ENCODE measurements at places on chromosomes 2 and 18. TPM values are rescaled to one million over a fixed set of nuclear protein-coding genes. Genes with fewer than 3 reads are reported as not detected.
A peak's percentile ranks its signal among the peaks of the same experiment; 100 is the strongest.

DNA sequence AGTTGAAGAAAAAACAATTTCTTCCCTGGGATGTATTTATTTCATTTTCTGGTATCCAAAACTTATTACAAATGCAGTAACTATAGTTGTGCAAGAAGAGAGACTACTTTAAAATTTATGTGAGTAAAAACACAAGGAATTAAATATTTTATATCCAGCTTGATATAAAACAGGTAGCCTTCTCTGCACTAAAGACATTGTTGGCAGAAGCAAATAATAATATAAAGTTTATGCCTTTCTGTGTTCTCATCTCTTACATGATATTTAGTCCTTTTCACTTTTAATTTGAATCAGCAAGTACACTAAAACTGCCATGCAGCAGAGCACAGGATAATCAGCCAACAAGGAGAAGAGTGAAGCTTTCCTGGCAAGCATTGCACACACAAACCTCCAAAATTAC, 352.7 kb downstream of the ARL6IP6 start:
- no peak for DNase-seq

Gene MYO5B
- 0.16 TPM for total RNA-seq

- no peak for DNase-seq
These were observed 13.5 kb downstream of the AGFG1 start for GRCh38 chr2:227485429-227485828.

DNA sequence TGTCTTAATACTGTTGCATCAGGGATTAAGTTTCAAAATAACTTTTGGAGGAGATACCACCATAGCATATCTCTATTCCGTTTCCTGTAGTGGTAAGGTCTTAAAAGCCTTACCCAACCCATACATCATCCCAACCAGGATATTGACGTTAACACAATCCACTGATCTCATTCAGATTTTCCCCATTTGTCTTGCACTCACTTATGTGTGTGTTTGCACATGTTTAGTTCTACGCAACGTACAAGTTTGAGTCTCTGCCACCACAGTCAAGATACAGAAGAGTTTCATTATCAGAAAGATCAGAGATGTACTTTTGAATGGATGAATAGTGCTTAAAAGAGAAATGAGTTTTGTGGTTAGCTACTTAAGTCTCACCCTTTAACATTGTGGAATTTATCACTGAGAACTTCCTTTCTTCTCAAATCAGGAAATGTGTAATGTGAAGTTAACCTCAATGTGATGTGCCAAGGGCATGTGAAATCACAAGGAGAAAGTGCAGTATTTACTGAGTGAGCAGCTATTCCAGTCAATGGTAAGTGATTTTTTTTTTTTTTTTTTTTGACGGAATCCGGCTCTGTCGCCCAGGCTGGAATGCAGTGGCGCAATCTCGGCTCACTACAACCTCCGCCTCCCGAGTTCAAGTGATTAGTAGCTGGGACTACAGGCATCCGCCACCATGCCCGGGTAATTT, 69.2 kb upstream of the EPHA4 start:
- DNase-seq: peak; percentile 8

GRCh38 chr18:61992285-61992684, 99.5 kb upstream of the RNF152 start:
- DNase-seq: peak; percentile 85

DNA sequence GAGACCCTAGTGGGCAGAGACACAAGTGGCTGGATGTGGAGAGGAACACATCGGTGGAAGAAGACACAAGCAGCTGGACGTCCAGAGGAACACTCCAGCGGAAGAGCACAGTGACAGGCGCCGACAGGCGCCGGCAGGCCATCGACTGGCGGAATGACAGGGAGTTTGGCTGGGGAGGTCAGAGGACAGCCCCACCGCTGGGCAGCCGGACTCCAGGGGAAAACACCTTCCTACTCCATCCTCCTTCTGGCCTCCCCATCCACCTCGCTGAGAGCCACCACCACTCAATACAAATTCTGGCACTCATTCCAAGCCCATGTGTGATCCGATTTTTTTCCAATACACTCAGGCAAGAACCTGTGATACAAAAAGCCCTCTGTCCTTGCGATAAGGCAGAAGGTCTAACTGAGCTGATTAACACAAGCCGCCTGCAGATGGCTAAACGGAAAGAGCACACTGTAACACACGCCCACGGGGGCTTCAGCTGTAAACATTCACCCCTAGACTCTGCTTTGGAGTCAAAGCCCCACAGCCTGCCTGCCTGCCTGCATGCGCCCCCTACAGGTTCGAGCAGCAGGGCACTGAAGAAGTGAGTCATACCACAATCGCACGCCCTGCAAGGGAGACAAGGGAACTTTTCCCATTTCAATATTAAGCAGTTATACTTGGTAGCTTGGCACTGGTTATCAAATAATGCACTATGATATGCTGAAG, 50.2 kb upstream of the LRP1B start:
- no peak for DNase-seq

Gene NAT8
- not detected for total RNA-seq

DNA sequence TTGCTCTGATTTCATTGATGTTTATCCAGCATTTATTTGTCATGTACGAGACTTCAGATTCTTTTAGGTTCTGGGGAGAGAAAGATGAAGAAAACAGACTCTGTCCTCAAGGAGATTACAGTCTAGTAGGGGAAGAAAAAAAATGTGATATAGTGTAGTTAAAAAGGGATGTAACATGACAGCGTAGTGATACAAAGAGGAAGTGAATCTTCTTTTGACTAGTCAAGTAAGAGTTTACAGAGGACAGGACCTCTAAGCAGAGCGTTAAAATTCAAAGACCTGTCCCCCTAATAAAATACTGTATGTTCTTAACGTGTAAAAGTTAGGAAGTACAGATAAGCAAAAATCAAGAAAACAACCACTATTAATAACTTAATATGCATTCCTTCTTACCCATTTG, 47.7 kb downstream of the NCOA1 start:
- DNase-seq: no peak

DNA sequence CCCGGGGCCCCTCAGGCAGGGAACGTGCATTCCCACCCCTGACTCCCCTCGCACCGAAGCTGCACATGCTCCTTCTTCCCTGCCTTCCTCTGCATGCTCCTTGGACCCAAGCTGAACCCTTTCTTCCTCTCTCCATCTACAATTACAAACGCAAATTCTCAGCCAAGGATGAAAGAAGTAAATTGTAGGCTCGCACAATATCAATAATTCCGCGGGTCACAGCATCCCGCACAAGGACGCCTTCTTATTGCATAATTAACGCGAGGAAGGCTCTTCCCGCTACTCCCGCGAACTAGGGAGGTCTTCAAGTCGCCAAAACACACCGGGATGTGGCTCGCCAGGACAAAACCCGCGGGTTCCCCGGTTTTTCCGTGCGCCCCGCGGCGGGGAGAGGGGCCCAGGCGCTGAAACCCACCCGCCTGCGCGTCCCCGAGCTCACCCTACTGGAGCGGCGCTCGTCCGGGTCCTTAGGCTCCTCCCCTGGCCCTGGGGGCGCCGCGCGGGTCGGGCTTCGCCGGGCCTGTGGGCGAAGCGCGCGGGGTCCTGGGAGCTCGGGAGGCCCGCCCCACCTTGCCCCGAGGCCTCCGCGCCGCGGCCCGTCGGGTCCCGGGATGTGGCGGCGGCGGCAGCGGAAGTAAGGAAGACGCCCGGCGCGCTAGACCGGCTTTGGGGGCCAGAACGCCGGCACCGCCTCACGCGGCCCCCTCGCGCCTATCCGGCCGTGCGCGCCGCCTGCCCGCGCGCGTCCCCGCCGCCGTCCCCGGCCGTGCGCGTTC, at the start of gene CHST10:
CHST10 (minus strand) TSS at position 734 of the 776 bp plus-strand sequence. CDS start 10,993 bp downstream, outside the sequence.
- peak; percentile 40 for DNase-seq

DNA sequence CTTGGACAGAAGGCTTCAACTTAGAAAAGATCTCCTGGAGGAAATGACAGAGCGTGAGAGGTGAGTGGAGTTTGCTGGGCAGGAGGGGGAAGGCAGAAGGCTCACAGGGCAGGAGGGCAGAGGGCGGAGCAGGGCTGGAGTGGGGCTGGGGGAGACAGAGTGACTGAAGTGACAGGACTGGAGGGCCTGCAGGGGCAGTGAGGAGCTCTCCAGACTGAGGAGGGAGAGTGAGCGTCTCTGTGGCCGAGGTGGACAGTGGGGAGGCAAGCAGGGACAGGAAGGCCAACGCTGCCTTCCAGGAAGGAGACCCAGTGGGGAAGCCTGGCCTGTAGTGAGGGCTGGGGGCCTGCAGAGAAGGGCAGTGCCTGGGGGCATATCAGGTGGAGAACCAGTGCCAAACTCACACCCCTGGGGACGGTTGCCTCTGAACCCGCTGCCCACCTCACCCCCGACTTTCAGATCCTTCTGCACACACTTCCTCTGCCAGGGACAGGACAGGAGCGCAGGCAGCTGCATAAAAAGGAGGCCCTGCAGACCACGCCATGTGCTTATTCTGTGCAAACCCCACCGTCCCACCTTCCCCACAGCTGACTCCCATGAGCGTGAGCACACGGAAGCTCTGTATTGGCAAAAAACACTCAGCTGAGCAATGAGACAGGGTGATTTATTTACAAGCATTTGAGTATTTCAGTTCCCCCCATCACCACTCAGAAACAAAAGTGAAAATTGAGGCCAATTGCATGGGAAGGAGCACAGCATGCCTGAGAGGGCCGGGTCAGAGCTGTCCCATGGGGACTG, 244.3 kb downstream of the FAM210A start:
- no peak for DNase-seq

DNA sequence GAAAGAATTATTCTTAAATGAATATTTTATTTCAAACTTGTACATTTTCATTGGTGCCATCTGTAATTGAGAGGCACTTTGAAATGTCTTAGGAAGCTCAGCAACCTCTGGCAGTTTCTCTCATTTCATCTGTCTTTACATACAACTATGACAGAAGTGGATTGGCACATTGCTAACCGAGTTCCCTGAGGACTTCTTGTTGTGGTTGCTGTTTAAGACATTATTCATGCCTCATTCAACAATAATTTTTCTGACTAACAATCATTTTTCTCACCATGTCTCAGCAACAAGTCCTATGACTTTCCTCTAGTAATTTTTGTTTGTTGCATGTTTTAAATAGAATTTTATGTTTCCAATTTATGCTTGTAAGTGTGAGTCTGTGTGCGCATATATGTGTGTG, 284.0 kb upstream of the CWC22 start:
- DNase-seq: peak; percentile 59

GRCh38 chr2:159564081-159564480, 52.3 kb downstream of the BAZ2B start:
- no peak for DNase-seq

DNA sequence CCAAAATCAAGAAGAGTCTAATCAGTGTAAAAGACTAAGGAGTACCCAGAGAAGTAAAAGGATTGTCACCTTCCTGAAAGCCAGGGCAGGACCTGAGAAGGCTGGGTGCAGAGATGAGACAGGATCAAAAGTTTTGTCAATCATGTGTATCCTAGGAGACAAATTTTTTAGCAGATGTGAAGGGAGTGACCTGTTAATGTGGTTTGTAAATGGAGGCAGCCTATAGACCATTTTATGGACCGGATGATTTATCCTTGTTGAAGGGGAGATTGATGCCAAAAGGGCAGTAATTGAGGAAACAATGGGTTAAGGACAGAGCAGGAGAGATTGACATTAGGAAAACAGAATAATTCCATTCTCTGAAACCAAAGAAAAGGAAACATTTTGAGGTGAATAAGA, 813 bp downstream of the NDC80 start:
- no peak for DNase-seq

Gene GPR45
- not detected for total RNA-seq

Gene GPR155
- 1.6 TPM for total RNA-seq

DNA sequence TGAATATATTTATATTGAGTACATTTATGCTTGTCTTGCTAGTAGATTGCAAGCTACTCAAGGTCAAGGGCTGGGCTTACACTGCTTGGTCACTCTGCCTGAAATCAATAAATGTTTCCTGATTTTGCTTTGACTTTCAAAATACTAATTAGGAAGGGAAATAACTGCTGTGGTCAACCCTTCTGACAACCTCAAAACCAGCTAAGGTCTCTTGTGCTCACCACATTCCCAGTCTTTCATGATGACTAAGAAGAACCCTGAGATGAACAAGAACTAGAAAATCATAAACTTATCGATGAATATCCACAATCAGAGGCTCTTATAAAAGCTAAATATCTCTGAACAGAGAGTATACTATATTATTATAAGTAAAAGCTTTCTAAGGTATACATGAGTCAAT, 33.3 kb downstream of the ABCB11 start:
- DNase-seq: no peak
